ENCODE measurements at places on chromosomes 5 and 9.

DNA sequence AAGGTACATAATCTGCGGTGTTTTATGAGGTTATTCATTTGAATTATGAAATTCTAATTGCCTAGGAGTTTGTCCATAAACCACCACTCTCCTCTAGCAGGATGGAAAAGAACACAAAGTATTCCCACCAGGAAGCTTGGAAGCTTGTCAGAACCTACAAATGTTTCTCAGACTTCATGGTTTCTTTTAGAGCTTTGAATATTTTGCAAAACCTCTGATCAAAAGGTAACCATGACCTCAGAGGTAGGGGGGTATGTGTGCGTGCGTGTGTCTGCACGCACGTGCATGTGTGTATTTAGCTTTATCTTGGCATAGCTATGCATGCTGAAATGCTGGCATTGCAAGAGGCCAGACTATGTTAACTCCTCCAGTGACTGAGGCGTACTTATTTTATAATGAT lies 847.0 kb downstream of the TLE1 start:
- no peak for DNase-seq

GRCh38 chr5:35813521-35813920 lies 43.2 kb upstream of the IL7R start:
- no peak for DNase-seq

- DNase-seq = peak; percentile 58
Observed at GRCh38 chr5:62306323-62306895, 403 bp downstream of the KIF2A start.

- no peak for DNase-seq
Observed at GRCh38 chr9:83154087-83154736, 91.3 kb upstream of the RASEF start.

DNA sequence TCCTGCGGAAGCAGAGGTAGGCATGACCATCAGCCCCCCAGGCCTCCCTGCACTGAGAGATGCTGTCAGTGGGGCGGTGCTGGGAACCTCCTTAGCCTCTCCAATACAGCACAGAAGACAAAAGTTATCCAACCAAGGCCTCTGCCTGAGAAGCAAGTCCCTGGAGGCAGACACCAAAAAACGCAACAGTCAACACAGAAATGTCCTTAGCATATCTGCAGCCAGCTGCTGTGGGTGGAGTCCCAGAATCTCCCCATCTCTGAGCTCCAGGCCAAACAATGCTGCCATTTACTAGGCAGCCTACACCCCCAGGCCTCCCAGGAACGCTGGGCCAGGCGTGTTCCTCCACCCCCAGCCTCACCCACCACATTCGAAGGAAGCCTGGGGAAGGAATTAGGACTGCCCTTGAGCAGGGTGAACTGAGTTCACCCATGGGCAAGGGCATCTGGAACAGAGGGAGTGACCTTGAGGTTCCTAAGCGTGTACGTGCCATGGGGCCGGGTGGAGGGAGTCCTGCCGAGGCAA lies 43.7 kb downstream of the STK10 start:
- no peak for DNase-seq

DNA sequence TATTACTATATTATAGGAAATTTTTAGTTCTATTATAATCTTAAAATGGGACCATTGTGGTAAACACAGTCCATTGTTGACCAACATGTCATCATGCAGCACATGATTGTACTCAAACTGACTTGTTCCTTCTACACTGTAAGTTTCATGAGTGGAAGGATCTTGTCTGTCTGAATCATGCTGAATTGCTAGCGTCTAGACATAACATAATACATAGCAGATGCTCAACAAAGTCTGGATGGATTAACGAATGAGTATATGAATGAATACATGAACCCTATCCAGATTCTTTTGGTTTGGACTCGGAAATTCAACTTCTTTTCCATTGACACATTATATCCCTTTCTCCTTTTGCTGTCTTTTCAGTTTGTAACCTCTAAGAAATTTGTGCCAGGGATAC lies 429.2 kb upstream of the SGCD start:
- DNase-seq = no peak

DNA sequence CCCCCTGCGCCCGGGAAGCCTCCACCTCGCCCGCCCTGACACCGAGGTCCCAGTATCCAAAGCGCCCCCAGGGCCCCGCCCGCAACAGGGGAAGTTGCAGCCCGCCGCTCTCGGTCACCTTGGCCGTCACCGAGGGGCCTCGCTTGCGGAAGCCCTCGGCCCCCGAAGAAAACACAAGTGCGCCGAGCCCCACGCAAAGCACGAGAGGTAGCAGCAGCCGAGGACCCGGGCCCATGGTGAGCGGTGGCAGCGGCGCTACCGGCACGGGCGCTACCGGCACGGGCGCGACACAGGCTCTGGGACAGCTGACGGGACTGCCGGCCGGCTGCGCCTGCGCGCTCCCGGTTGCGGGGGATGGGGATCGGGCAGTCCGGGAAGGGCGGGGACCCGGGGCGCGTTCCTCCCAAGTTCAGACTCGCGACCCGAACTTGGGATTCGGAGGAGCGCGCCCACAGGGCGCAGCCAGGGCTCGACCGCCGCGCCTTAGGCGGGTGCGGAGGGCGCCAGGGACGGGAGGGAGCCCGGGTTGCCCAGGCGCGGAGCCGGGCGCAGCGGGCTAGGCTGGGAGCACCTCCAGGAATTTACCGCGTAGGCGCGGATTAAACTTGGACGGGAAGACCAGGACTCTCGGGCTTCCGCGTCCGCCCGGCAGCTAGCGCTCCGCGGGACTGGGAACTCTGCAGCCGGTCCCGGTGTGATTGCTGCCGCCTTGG lies at the start of gene PPIC:
TSS of gene PPIC (minus strand) at position 335 of the 713 bp plus-strand sequence. CDS start at position 235, 100 bp downstream.
- peak; percentile 90 for DNase-seq

DNA sequence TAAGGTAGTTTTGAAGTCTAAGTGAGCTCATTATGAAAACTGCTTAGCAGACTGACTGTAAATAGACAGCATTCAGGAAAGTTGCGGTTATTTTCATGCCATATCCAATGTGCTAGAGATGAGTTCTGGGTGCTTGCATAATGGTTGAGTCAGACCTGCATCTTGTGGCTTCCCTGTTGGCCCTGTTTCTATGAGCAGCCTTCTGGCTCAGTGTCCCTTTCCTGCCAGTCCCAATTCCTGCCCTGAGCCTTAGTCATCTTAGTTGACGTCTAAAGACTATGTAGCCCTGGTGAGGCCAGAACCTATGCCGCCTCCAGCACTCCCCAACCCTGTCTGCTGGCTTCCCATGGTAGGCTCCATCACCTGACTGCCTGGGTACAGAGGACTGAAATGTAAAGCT lies 76.3 kb upstream of the TNFSF8 start:
- DNase-seq = no peak

- DNase-seq = no peak
Observed at GRCh38 chr9:2576631-2577030, 45.0 kb upstream of the VLDLR start.

DNA sequence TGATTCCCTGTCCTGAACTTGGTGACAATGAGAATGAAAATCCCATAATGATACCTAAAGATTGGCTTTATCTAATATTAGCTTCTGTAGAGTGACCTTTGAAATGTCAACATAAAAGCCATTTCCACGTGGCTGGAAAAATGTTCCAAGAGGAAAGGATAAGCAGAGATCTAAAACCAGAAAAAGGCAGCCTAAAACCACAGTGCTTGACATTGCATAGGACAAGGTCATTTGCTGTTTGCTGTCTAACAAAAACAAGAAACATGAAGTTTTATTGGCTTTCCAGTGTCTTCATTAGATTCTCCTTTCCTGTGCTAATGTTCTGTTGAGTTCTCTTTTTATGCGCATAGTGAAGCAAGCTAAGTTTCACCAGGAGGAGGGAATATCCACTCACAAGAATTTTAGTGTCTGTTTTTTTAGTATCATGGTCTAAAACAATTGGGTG lies 44.6 kb downstream of the CPEB4 start:
- DNase-seq = no peak

GRCh38 chr5:142245786-142246185 lies 79.0 kb downstream of the SPRY4 start:
- DNase-seq = no peak

GRCh38 chr9:90979138-90979551 lies 177.5 kb downstream of the SYK start:
- no peak for DNase-seq

- no peak for DNase-seq
Observed at GRCh38 chr9:97703437-97704344, 6.6 kb upstream of the XPA start.

GRCh38 chr9:111001526-111001925 lies 36.7 kb downstream of the LPAR1 start:
- DNase-seq = no peak

- no peak for DNase-seq
Observed at GRCh38 chr9:10045598-10045997, 567.2 kb downstream of the PTPRD start.

- DNase-seq = no peak
Observed at GRCh38 chr9:34250721-34251120, 71.9 kb downstream of the UBAP1 start.

DNA sequence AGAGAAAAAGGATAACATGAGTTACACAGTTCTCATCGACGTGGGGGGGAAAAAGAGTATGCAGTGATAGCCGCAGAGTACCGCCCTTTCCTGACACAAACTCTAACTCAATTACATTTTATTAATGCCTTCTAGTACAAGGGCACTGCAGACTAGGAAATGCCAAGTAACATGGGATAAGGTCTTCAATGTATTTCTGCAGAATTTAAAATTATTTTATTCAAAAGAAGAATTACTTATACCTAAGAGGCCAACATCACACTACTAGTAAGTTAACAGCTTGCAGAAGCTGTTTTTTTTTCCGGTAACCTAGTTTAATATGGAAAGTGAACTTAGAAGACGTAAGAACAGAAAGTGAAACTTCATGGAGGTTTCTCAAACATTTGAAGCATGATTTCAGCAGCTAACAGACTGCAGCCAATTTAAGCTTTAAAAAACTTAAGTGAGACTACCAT lies 3.9 kb downstream of the SETX start:
- no peak for DNase-seq

Measured in iPS-NIHi11 (cell line).